ENCODE measurements at places on chromosomes 6 and 20.

DNA sequence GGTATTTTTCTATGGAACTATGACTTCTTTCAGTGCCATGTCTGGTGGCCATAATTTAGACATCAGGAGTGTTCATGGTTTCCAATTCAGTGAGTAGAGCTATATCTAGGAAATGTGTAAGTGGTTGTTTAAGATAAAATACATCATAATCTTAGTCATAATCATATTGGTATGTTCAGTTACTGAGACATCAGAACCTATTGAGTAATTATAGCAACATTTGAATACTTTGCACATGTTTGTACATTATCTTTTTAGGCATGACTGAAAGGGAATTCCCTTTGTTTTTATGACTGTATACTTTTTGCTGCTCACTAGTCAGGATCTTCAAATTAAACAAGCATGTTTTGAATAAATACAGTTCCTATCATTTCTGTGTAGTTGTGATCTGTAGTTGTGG is 64.0 kb downstream of the STXBP5 start:
- DNase-seq: no peak

GRCh38 chr6:25601800-25602673 is 50.0 kb upstream of the SCGN start:
- peak; percentile 46 for DNase-seq

DNA sequence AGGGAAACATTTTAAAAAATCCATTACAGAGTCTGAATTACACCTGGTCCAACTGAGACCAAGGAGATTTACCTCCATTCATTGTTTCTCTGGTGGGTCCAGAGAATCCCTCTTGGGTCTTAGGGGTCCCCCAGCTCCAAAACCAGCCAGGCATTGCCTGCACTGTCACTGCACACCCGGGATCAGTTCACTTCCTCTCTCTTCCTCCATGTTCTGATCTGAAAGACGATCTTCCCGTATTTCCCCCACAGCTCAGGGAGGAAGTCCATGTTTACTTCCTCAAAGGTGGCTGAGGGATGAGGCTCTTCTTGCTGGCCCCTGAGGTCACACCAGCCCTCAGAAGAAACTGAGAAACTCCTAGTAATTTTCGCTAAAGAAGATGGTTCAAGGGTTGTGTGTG is 159.7 kb downstream of the BMP7 start:
- no peak for DNase-seq

- DNase-seq: no peak
These were observed 33.3 kb downstream of the CST9L start for GRCh38 chr20:23534801-23535593.

DNA sequence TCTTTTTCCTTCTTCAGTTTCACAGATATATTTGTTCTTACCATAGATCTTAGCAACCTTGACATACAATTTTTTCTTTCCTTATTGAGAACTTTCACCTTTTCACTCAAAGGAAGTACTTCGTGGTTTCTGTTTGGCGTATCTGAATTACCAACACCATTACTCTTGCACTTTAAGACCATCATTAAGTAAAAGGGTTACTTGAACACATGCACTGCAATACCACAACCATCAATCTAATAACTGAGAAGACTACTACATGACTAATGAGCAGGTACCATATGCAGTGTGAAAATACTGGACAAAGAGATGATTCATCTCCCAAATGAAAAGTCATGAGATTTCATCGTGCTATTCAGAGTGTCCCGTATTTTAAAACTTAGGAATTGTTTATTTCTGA is 21.7 kb upstream of the SENP6 start:
- DNase-seq: peak; percentile 52
